Bronchial epithelial cell (primary cell): ENCODE measurements at places on chromosomes 5 and 9.

GRCh38 chr5:178111925-178112324, 1.4 kb upstream of the N4BP3 start:
- DNase-seq: peak; percentile 67

DNA sequence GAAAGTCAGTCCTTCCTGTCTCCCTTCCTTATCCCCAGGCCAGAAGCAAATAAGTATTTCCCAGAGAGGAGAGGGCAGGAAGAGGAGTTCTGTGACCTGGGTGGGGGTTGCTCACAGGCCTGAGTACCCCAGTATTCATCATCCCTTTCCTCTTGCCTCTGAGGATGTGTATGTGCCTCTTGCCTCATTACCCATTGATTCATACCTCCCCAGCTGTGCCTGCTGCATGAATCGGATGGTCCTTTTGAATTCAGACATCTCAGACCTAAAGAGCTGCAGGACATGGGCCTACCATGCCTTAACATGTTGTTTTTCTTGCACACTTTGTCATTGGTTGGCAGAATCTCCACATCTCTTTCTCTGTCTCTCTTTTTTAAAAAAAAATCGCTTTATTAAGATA, 112.8 kb upstream of the SHB start:
- DNase-seq: peak; percentile 71

DNA sequence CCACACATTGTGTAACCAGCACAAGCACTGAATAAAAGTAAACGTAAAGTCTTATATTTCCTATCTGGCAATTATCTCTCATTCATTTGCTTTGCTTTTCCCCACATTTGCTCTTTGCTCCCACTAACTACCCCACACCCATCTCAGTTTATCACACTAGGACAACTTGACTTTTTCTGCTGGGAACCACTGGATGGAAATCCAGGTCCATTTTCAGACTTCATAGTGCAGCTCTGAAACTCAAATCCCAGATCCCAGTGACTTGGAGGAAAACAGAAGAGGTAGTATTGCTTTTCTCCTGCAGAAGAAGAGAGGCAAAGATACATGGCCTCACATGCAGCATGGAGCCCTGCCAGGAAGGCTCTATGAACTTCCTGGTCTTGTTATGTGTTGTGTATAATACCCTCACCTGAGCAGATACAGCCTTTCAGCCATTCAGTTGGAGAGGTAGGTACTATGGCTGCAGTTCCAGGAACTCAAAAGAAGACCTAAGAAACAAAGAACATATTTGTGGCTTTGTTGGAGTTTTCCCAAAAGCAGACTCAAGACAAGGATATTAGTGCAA, 90.0 kb upstream of the NIPBL start:
- no peak for DNase-seq

- DNase-seq: peak; percentile 54
Observed at GRCh38 chr5:58886315-58887207, 303.7 kb downstream of the RAB3C start.

DNA sequence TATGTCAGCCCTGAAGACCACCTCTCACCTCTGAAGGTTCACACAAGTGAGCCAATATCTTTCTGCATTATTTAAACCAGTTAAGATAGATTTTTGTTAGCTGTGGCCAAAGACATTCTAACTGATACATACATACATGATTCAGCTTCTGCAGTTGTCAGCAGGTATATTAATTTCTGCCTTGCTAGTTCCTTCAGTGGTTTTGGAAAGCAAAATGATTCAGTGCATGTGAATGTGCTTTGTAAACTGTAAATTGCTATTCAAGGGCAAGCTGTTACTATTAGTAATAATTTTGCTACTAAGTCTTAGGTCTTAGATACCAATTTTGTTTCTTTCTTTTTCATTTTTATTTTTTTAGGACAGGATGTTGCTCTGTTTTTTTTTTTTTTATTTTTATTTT, 89.2 kb upstream of the ERBIN start:
- peak; percentile 83 for DNase-seq

- no peak for DNase-seq
Observed at GRCh38 chr5:8522646-8523045, 653.7 kb downstream of the MTRR start.

DNA sequence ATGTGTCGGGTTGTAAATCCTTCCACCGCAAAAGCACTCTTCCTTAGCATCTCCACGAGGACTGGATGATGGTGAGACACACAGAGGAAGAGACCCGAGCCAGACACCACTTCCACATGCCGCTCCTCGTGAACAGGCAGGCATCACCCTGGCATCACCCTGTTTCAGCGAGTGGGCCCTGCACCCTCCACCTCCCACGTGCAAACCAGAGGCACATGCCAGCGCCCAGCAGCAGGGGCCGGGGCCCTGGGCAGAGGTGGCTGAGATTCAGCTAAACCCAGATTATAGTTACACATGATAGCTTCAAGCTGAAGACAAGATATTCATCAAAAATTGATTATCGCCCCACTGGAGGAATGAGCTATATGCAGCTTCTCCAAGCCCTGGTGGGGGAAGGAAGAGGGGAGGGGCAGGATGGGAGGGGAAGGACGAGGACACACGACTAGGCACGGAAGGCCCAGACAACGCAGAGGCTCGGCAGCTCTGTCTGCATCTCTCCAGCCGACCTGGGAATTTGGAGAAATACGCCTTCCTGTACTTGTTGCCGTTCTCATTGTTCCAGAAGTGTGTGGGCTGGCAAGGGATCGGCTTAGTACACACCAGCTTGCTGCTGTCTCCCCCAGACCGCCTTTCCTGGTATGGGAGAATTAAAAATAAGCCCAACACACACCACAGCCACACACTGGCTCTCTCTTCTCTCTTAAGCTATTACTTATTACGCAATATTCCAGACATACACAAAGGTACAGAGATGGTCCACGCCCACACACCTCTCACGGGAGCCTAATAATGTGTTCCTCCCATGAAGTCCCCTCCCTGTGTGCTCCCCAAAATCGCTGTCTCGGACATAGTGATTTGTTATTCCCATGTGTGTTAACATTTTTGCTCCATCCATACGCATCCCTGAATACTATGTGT, 50.4 kb upstream of the ZNF354A start:
- DNase-seq: no peak
